GM13976 (cell line): ENCODE measurements at places on chromosomes 6 and 20.

- DNase-seq: no peak
Measured at GRCh38 chr6:87806635-87807034, 104.6 kb upstream of the AKIRIN2 start.

DNA sequence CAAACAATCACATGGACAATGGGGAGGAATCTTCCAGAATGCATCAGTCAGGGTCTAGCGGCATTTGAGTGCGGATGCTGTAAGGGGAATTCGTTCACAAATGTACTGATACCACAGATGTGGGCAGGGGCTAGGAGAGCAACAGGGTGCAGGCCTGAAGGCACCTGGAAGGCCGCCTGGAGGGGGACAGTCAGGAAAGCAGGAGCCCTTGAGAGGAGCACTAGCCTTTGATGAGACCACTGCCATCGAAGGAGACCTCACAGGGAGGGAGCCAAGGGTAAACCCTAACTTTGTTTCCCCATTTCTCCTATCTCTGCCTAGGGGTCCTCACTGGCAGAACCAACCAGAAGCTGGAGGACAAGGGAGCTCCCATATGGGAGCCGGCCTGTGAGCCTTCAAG, 38.2 kb downstream of the MYB start:
- no peak for DNase-seq

DNA sequence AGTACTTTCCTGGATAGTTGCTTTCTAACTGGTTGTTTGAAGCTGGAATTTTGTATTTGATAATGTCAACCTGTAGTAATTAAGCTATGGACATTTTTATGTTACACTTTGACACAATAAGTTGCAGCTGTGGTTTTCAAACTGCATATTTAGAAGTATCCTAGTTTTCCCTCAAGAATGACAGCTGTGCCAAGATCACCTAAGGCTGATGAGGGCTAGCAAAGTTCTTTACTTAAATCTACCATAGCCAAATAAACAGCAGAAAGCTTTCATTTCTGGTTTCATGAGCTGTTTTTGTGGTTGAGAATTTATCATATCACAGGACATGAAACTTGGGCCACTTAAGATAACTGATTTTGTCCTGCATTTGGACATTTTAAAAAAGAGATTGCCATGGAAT, 30.6 kb downstream of the FAM229B start:
- no peak for DNase-seq

DNA sequence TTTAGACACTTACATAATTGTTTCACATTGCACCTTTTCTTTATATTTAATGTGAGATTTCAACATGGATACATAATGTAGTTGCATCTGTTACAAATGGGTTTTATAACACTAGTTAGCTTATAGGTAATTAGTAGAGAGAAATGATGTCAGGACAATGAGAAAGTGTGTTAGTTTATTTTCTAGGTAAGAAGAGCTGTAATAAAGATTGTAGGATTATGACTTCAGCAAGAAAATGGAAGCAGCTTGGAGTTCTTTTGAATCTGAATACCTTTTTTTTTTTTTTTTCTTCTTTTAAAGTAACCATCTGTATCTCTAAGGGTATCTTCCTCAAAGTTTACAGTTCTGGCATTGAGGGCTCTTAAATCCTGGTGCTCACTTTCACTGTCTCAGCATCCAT, 35.3 kb downstream of the CD2AP start:
- no peak for DNase-seq

GRCh38 chr6:69994251-69994650, 127.9 kb downstream of the COL19A1 start:
- DNase-seq: no peak

GRCh38 chr6:1787894-1788293, 178.2 kb downstream of the FOXC1 start:
- no peak for DNase-seq

GRCh38 chr20:49877386-49877921, 37.9 kb downstream of the SPATA2 start:
- DNase-seq: no peak

GRCh38 chr6:24391756-24392405, 10.9 kb upstream of the MRS2 start:
- DNase-seq: peak; percentile 72

DNA sequence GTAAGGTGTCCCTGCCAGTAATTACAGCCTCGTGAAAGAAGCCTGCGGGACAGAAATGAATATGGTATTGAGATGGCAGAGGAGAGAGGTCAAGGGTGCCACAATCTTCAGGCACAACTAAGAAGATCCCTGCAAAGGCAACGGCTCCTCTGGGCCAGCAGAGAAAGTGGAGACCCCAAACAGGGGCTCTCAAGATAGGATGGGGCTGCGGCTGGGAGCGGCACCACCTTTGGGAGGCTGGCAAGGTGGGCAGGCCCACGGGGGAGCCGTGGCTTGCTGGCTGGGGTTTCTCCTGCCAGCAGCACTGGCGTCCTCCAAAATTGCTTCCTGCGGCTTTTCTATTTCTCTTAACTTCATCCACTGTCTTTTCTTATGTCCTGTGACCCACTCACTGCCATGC, 183.6 kb upstream of the QKI start:
- DNase-seq: no peak

DNA sequence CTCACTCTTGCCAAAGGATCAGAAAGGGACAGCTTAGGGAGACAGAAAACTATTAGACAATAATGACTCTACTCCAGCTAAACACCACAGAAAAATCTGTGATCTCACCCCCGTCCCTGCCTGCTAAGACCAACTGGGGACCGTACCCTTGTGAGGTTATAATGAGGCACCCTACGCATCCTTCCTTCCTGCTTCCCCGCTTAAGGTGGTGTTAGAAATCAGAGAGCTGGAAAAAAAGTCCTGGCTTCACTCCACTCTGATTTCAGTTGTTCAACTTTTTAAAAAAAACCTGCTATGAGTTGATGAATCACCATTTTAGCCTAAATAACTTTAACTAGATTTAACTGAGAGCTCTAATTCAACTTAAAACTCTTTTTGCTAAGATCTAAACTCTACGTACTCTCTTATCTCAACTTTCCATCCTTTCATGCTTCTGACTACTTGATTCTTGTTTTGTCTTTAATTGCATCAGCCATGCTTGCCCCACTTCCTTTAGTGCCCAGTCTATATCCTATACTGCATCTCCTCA, 35.8 kb upstream of the TMEM14A start:
- DNase-seq: no peak
